Kidney epithelial cell (primary cell): ENCODE measurements at places on chromosomes 16 and 17. TPM values are rescaled to one million over a fixed set of nuclear protein-coding genes. Genes with fewer than 3 reads are reported as not detected.

Gene FOXN1
- not detected in 2 replicates for total RNA-seq

- DNase-seq, result no peak
Measured at GRCh38 chr17:15398736-15399331, 57.4 kb upstream of the TEKT3 start.

- DNase-seq, result no peak
Measured at GRCh38 chr16:84373907-84374489, 5.7 kb downstream of the ATP2C2 start.

Gene CLEC10A
- not detected in 2 replicates for total RNA-seq

DNA sequence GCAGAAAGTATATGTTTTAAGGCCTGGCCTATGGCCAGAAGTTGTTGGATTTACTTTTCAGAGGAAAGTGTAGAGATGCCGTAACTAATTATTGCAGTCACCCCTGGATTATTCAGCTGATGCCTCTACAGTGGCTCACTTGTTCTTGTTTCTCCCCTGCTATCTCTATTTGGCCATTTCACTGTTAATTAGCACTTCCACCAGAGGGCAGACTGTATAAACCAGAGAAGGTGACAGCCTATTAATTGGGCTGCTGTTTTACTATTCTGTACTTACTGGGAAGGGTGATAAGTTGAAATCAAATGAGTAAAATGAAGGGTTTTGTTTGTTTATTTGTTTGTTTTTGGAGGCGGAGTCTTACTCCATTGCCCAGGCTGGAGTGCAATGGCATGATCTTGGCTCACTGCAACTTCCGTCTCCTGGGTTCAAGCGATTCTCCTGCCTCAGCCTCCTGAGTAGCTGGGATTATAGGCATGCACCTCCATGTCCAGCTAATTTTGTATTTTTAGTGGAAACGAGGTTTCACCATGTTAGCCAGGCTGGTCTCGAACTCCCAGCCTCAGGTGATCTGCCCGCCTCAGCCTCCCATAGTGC, 66.0 kb downstream of the CDK12 start:
- no peak for DNase-seq

Gene NAE1
- total RNA-seq, result 77.3 and 77.9 TPM in 2 replicates

DNA sequence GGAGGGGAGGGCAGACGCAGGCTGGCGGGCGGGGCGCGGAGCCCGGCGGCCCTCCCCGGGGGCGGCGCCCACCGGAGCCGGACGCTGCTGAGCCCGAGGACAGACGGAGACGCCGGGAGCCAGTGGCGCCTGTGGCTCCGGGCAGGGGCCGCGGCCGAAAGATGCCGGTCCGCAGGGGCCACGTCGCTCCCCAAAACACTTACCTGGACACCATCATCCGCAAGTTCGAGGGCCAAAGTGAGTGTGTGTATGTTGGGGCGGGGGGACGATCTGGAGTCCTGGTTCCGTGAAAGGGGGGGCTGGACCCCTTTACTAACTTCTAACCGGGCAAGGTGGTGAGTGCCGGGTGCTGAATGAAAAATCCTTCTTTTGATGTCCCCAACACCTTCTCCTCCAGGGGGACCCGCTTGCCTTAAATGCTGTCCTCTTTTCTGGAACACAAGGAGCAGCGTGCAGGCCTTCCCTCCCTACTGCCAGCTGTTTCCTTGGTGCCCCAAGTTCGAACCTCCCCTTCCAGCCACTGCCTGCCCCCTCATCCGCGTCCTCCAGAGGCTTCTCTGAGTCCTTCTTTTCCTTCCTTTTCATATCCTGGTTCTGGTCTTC, at the start of gene KCNH6:
Gene KCNH6 (plus strand): TSS at position 106 of the 603 bp plus-strand sequence. CDS start 56 bp downstream, at position 162.
- no peak for DNase-seq

DNA sequence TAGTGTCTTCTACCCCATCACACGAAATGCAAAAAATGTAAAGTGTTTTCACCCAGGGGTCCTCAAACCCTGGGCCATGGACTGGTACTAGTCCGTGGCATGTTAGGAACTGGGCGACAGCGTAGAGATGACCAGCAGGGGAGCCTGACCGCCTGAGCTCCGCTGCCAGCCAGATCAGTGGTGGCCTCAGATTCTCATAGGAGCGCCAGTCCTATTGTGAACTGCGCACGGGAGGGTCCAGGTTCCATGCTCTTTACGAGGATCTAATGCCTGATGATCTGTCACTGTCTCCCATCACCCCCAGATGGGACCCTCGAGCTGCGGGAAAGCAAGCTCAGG, 4.5 kb downstream of the SCARF1 start:
- no peak for DNase-seq

- no peak for DNase-seq
Measured at GRCh38 chr16:12998361-12999085, 97.1 kb downstream of the SHISA9 start.
